T-helper 2 cell (primary cell): ENCODE measurements at places on chromosomes 5 and 9.

GRCh38 chr9:88980740-88981203 lies 10.5 kb upstream of the S1PR3 start:
- no peak for DNase-seq

- DNase-seq, result no peak
Observed at GRCh38 chr9:123642291-123643278, 286.6 kb downstream of the CRB2 start.

DNA sequence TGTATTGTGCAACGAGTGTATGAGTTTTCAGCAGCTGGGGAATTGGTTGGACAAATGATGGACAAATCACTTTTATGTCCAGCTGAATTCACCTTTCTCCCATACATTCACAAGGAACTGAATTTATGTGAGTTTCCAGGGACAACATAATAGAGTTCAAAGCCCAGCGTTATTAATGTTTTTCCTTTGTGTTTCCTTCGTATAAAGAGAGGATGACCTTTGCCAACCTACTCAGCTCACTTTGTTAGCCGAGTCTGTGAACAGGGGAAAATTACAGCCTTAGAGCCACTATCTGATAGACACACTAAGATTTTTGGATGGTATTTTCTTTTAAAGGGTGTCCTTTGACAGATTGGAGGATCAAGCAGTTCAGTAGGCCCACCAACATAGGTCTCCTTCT lies 352.5 kb downstream of the KIF4B start:
- DNase-seq, result no peak

DNA sequence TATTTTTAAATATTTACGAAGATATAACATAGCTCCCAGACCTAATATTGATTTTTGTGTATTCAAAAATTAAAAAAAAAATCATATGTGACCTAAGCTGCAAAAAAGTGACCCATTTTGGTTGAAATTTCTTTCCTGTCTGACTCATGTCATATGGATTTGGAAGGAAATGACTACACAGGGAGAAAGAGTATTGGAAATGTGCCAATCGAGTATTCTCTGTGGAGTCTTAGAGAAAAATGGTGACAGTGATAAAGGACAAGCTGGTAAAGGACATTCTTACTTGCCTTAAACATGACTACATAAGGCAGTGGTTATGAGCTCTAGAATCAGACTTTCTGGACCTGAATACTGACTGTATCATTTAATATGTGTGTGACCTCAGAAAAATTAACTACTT lies 262.9 kb upstream of the PTPRD start:
- no peak for DNase-seq

DNA sequence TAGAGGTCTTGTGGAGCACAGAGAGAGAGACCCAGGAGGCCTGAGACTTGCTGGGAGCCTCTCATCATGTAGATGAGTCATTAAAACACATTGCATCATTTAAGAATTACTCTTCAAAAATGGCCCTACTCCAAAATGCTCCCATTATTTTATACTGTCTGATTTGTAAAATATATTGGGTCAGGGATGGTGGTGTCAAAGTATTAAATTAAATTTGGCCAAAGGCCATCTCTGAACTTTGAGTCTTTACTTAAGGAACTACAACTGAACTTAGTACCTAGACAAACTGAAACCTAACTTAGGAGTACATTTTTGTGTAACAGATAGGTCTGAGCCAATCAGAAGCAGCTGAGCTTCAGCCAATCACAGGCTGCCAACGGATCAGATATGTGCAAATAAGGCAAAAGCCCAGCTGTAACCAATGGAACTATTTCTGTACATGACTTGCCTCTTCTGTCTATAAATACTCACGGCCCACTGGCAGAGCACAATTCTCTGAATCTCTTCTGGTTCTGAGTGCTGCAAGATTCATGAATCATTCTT lies 657.2 kb downstream of the TLE1 start:
- no peak for DNase-seq

- no peak for DNase-seq
Observed at GRCh38 chr5:124104344-124104743, 592.4 kb downstream of the CSNK1G3 start.

DNA sequence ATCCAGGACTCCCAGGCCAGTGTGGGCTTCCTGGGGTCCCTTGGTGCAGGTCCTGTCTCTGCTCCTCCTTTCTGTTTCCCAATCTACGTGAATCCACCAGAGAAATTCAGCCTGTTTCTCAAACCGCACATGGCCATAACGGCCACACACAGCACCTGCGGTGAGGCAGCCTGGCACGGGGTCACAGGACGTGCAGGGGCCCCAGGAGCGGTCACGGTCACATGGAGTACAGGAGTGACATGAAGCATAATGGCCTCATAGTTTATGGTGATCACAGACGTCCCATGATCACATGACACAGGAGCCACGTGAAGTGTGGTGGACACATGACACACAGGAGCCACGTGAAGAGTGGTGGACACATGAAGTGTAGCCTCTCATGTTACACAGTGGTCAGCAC lies 248.5 kb upstream of the IRX4 start:
- no peak for DNase-seq
